ENCODE measurements at places on chromosomes 2 and 18.

GRCh38 chr2:134312482-134312881 is 58.6 kb downstream of the MGAT5 start:
- no peak for DNase-seq

GRCh38 chr2:3169106-3169870 is 208.3 kb downstream of the EIPR1 start:
- DNase-seq = no peak

DNA sequence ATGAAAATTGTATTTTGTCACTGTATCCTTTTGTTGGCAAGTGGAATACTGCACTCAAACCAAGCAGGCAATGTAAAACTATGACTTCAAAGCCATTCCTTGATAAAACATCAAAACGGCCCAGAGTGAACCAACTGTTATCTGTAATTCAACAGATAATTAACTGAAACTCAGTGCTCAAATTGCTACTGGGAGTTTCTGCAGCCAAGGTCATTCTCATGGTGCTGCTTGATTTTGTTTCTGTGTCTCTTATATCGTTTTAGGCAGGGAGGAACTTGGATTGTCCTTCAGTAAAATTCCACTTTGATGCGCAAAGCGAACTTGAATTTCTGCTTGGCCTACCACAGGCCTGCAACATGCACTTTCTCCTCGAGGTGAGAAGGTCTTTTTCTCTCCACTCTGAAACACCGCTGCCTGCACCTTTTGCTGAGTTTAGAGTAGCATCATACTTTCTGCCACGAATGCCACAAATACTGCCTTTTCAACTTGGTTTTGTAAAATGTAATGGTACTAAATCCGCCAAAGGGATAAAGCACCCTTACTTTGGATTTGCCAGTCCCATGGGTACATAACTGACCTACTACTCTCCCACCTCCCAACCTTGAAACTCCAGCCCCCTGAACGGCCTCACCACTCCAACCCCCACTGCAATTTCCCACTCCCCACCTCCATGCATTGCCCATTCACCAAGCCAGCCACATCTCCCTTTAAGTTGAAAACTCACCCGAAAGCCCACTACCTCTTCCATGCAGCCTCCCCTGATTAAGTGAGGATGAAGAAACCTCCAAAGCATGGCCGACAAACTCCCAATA is 204.7 kb downstream of the TGIF1 start:
- DNase-seq = no peak

- peak; percentile 37 for DNase-seq
Observed at GRCh38 chr18:61322265-61322873, 10.9 kb upstream of the CDH20 start.

DNA sequence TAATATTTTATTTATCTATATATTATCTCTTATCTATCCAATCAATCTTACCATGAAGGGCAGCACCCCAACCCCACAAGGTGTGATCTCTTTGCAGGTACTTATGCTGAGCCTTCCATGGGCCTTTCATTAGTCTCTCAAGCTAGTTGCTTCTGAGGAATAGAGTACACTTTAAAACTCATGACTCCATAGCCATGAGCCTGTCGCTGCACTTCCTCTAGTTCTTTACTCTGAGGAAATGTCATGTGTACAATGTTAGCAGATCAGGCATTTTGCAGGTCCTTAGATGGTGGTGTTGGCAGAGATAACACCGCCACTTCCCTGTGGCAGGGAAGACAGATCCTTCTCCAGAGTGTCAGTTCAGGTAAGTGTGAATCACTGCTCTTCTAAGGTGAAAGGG is 29.5 kb upstream of the STAT4 start:
- DNase-seq = no peak

- no peak for DNase-seq
Observed at GRCh38 chr18:68436485-68436884, 278.4 kb downstream of the TMX3 start.

GRCh38 chr18:36655930-36656329 is 172.9 kb downstream of the TPGS2 start:
- DNase-seq = no peak

GRCh38 chr2:175948191-175948590 is 53.9 kb downstream of the LNPK start:
- DNase-seq = no peak

DNA sequence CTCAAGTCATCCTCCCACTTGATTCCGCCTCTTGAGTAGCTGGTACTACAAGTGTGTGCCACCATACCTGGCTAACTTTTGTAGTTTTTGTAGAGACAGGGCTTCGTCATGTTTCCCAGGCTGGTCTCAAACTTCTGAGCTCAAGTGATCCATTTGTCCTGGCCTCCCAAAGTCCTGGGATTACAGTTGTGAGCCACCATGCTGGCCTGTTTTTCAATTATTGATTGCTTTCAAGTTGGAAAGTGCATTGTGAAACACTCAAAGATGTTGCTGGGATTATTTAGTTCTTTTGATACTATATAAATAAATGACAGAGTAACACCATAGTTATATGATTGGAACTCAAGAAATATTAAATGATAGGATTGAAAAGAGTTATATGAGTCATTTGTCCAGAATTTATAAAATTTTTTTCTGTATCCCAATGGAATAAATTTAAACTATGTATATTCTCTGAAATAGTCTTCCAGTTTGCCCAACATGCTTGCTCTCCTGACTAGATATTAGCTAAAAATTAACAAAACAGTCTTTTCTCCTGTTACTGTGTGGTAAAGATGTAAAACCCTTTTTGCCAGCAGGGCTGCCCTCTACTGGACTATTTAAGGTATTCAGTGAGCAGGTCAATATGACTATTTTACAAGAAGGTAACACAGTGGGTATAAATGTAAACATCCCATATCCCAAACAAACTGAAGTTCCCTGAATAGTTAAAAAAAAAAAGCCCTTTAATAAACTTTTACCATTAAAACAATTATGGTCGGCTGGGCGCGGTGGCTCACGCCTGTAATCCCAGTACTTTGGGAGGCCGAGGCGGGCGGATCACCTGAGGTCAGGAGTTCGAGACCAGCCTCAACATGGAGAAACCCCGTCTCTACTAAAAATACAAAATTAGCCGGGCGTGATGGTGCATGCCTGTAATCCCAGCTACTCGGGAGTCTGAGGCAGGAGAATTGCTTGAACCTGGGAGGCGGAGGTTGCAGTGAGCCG is 42.7 kb downstream of the ACSL3 start:
- DNase-seq = no peak

GRCh38 chr2:108396845-108397244 is 19.1 kb downstream of the SULT1C4 start:
- no peak for DNase-seq

DNA sequence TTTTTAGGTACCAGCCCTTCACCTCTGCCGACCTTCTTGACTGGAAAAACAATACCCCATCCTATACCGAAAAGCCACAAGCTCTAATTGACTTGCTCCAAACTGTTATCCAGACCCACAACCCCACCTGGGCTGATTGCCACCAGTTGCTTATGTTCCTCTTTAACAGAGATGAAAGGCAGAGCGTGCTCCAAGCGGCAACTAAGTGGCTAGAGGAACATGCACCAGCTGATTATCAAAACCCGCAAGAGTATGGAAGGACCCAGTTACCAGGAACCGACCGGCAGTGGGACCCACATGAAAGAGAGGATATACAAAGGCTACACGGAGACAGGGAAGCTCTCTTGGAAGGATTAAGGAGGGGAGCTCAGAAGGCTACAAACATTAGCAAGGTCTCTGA is 86.1 kb upstream of the TANC1 start:
- DNase-seq = no peak

DNA sequence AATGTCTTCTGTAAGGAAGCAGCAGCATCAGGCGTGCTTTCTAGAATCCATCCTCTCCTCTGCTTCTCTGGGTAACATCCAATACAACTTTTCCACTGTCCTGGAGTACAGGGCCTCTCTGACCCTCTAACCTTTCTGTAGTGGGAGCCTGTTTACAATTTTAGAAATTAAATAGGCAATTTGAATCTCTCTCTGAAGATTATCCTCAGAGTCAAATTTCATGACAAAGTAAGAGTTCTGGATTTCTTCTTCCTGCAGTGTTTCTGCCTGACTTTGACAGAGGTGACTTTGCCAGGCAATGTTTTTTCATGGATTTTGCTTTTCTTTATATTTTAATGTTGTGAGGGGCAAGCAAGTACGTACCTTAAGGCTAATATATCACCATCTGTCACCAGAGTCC is 558.4 kb downstream of the PARD3B start:
- DNase-seq = no peak

GRCh38 chr2:105937498-105938097 is 192.9 kb downstream of the NCK2 start:
- DNase-seq = no peak

GRCh38 chr2:205733648-205734047 is 51.3 kb downstream of the NRP2 start:
- DNase-seq = no peak
